ENCODE measurements at places on chromosomes 16 and 17. TPM values are rescaled to one million over a fixed set of nuclear protein-coding genes. Genes with fewer than 3 reads are reported as not detected.

TMED6 gene
- not detected for total RNA-seq

SPATA22 gene
- 0.39 TPM for total RNA-seq

GABARAPL2 gene
- 97.1 TPM for total RNA-seq

- H3K4me1 ChIP-seq: no peaks in the 10 kb centered on the region
- no peaks in the 10 kb centered on the region for H3K27me3 ChIP-seq
- H3K27ac ChIP-seq: no peak overlapping the region
- no peak for DNase-seq
- no peaks in the 10 kb centered on the region for H3K36me3 ChIP-seq
These were observed 214.0 kb upstream of the MPHOSPH6 start for GRCh38 chr16:82384017-82384416.

DNA sequence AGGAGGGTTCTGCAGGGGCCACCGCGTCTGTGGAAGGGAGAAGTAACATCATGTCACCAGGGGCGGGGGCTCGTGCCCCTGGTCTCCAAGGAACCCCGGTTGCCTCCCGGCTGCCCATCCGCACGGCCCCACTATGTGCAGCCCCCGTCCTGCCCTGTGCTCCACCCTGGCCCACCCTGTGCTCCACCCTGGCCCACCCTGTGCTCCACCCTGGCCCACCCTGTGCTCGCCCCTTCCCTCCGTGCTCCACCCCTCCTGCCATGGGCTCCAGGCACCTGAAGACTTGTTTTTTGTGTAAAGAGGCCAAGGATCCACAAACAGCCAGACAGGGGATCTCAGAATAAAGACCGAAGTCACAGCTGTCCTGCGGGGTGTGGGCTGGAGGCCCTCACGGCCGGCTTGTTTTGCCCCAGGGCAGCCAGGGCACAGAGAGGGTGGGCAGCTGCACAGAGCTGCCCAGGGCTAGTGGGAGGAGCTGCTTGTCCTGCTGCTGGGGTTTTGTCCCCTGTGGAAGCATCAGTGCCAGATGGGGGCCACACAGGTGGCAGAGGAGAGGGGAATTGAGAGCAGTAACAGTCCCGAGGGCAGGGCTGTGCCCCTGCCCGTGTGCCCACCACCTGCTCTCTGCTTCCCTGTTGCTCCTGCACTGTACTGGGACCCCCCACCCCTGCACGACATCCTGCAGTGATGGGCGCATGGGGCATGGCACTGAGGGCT lies 147.0 kb upstream of the CIBAR2 start:
- H3K4me3 ChIP-seq: no peak overlapping the region
- H3K27me3 ChIP-seq: no peaks in the 10 kb centered on the region
- H3K36me3 ChIP-seq: no peaks in the 10 kb centered on the region
- DNase-seq: no peak
- no peaks in the 10 kb centered on the region for H3K4me1 ChIP-seq
- no peak overlapping the region for H3K27ac ChIP-seq
